ENCODE measurements at places on chromosomes 7 and 10. TPM values are rescaled to one million over a fixed set of nuclear protein-coding genes. Genes with fewer than 3 reads are reported as not detected.

Gene VIPR2
- not detected for total RNA-seq

Gene INMT
- total RNA-seq: not detected

DNA sequence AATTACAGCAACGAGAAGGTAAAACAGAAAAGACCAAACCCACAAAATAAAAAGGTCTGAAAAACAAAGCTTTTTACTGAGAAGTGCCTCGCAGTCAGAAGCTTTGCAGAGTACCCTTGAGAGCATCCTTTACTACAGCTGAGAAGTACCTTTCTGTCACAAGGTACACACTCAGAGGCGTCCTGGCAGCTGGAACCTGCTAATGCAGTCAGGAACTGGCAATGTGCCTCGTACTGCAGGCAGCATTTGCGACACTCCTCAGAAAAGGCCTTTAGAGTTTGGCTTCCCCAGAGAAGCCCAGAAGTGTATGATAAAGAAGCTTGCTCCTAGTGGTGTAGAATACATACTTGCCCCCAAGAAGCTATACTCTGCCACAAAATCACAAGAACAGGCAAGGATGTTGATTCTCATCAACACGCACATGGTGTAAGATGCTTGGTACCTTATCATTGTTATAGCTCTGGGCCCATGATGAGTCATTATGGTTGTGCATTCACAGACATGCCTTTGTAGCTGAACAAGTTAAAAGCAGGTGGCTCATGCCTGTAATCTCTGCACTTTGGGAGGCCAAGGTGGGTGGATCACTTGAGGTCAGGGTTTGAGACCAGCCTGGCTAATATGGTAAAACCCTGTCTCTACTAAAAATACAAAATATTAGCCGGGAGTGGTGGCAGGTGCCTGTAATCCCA, 2.0 kb upstream of the GTPBP4 start:
- DNase-seq: peak; percentile 78

- DNase-seq: peak; percentile 44
These were observed 64.2 kb downstream of the PHYHIPL start for GRCh38 chr10:59240582-59241183.

DNA sequence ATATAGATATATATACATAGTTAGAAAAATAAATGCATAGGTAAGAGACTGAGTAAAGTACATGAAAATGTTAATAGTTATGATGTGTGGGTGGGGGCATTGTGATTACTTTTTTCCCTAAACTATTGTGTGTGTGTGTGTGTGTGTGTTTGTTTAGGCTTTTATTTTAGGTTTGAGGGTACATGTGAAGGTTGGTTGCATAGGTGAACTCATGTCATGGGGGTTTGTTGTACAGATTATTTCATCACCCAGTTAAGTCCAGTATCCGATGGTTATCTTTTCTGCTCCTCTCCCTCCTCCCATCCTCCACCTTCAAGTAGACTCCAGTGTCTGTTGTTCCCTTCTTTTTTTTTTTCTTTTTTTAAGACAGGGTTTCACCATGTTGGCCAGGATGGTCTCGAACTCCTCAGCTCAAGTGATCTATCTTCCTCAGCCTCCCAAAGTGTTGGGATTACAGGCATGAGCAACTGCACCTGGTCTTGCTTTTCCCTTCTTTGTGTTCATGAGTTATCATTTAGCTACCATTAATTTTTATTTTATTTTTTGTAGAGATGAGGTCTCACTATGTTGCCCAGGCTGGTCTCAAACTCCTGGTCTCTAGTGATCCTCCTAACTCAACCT, 1.9 kb upstream of the RUFY2 start:
- DNase-seq: no peak

- no peak for DNase-seq
These were observed 52.0 kb downstream of the VWA2 start for GRCh38 chr10:114291076-114291475.

DNA sequence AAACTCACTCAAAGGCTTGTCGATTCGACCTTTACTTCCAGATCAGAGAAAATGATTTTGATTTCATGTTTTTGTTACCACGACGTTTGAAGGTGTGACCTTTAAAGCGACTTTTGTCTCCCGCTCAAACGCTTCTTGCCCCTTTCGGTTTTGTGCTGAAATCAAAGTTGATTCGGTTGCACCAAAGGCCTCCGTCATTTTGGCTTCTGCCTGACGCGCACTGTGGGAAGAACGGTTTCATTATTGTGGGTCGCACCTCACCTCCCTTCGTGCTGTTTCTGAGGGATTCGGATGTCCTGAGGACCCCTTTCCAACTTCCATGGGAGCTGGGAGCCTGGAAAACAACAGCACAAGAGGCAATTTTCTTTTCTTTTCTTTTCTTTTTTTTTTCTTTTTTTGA, 176.9 kb downstream of the DNAJB6 start:
- DNase-seq: no peak

Gene RHEB
- total RNA-seq: 273 TPM

Measured in A172 (cell line).